GM20000 (cell line): ENCODE measurements at places on chromosomes 6 and 20.

DNA sequence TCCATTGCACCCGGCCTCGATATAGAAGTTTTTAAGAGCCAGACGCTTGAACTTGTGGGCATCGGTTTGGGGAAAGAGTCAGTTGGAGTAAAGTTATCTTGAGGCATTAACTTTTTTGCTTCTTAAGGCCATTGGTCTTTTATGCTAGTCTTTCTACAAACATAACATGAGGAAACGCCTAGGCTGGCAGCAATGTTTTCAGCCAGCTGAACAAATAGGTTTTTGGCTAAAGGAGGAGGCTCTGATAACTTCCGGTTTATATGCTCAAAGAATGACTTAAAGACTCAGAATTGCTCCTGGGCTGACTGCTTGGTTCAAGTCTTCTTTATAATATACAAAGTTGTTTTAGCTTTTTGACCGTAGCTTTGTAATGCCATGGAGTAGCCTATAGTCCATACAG, 46.2 kb downstream of the HLA-C start:
- no peak for DNase-seq

GRCh38 chr20:19251958-19252357, 39.5 kb downstream of the SLC24A3 start:
- no peak for DNase-seq

DNA sequence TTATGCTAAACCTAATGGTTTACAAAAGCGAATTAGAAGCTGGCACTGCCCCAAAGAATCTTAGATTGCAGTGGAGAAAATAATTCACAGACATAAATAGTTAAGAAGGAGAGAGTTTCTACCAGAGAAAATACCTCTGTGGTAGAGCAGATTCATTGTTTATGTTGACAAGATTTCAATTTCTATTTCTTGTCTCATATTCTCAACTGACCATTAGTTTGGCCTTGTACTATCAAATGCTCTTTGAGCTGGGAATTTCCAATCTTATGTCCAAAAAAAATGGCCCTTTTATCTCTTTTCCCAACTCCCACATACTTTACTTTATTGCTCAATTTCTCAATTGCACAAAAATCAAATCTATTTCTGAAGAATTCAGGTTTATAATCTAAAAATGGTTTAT, 804.1 kb upstream of the CITED2 start:
- no peak for DNase-seq

GRCh38 chr6:83879746-83880145, 20.3 kb downstream of the CYB5R4 start:
- DNase-seq = no peak

GRCh38 chr6:138052783-138053182, 54.4 kb downstream of the PERP start:
- no peak for DNase-seq
